Activated CD4-positive, alpha-beta T cell treated with anti-CD3 and anti-CD28 coated beads for 24 hours (primary cell): ENCODE measurements at places on chromosomes 1 and 21.

DNA sequence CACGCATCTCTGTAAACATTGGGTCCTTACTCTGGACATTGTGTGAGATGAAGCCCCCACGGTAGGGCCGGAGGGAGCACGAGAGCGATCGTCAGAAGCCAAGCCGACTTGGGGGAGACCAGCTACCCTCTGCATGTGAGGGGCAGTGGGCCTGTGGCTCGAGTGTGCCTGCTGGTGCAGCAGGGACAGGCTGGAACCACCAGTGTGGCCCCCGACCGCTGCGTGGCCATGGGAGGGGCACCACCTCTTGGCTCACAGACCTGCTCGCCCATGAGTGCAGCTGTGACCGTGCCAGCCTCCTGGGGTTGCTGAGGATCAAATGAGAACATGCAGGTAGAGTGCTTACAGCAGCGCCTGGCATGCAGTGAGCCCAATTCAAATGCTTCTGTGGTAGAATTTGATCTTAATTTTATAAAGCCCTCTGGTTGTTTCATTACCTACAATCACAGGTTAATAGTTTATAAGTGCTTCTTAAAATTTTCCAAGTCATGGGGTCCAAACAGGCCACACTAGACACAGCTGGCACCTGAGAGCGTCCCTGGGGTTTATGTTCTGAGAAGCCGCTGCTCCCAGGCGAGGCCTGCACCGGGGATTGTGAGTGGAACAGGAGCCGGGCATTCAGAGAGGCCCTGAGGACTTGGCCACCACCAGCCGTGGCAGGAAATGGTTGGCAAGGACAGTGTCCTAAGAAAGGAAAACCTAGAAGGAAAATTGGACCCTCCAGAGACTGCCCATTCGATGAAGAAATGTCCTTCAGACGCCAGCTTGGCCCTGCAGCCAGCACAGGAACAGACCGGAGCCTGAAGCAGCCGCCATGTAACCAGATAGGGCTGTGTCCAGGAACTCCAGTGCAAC is 22.6 kb upstream of the ADARB1 start:
- no peak for DNase-seq

DNA sequence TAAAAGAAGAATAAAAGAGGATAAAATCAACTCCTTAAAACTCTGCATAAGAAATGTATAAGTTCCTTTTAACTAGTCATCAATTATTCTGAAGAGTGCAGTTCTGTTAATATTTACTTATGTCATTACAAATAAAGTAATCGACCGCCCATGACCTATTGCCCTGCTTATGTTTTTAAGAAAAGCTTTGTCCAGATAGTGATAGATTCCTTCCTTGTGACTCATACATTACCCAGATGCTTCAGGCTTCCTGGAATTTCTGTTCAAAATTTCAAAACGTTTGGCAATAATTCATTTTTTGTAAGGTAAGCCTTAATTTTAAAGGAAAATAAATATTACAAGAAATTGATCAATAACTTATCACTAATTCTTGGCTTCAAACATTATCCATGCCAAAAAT is 918.2 kb upstream of the ADGRL2 start:
- DNase-seq, result no peak

DNA sequence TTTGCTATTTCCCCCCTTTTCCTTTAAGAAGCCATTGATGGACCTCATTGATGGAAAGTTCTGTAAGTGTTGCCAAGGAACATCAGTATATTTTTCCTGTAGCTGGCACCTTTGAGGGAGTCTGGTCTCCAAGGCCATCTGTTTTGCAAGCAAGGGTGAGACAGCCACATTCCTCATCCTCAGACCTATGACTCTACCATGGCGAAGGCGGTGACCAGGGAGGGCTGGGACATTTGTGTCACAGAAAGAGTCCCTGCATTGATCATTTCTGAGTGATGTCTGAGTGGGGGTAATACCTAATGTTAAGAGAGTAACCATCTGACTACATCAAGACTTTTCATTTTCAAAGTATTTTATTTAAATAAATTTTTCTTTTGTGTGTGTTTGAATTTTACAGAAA is 35.4 kb downstream of the KIAA0040 start:
- no peak for DNase-seq

- no peak for DNase-seq
Measured at GRCh38 chr1:156195853-156196252, 1.9 kb downstream of the SLC25A44 start.

- no peak for DNase-seq
Measured at GRCh38 chr1:183275322-183275721, 89.3 kb downstream of the LAMC2 start.

DNA sequence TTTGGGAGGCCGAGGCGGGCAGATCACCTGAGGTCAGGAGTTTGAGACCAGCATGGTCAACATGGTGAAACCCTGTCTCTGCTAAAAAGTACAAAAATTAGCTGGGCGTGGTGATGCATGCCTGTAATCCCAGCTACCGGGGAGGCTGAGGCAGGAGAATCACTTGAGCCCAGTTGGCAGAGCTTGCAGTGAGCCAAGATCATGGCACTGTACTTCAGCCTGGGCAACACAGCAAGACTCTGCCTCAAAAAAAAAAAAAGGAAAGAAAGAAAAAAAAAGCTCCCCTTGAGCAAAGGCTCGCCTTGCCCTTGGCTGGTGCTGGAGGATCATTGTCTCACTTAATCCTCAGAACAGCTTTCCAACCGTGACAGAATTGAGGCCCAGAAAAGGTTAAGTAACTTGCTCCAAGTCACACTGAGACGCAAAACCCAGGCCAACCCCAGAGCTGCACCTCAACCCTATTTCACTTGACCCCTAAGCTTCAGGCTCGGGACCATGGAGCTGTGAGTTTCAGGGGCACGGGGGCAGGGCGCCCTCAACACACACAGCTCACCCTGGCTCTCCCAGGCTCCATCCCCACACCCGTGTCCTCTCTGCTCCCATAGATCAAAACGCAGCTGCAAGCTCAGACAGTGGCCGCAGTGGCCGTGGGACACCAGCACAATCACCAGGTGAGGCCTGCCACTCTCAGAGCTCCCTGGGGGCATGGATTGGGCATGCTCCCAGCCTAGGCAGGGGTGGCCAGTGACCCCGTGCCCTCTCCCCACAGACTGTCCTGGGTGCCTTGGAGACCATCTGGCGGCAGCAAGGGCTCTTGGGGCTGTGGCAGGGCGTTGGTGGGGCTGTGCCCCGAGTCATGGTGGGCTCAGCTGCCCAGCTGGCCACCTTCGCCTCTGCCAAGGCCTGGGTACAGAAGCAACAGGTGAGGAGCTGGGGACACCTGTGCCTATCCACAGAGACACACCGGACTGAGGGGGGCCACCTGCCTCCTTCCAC is 1.6 kb downstream of the SLC25A34 start:
- DNase-seq, result no peak

DNA sequence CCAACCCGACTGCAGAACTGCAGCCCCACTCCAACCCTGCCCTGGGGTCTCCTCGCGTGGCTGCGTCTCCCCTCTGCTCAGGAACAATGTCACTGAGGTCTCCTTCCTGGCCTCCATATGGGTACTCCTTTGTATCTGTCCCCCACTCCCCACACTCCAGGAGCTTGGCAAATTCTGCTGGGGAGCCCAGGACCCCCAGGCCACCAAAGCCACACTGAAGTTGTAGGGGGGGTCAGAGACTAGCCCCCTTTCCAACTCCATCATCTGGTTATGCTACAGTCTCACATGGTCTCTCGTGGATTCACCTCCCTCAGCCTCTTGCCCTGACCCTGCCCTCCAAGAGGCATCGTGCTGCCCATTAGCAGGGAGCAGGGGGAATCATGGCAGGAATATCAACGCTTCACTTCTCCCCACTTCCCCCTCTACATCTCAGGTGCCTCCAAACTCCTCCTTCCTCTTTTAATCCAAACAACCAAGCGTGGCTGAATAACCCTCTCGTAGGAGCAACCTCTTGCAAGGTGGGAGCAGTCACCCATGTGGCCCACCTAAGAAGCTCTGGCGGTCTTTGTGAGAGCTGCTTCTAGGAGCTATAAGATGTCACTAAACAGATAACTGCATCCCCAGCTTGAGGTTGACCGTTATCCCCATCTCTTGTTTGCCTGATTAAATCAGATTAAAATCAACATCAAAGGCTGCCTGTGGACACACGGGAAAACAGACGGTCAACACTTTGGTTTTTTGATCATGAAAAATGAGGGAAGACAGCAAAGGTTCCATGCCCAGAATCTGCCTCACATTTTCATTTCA is 86.4 kb downstream of the MIS18A start:
- no peak for DNase-seq

- DNase-seq, result no peak
Measured at GRCh38 chr1:53467391-53467790, 8.2 kb downstream of the DMRTB1 start.

DNA sequence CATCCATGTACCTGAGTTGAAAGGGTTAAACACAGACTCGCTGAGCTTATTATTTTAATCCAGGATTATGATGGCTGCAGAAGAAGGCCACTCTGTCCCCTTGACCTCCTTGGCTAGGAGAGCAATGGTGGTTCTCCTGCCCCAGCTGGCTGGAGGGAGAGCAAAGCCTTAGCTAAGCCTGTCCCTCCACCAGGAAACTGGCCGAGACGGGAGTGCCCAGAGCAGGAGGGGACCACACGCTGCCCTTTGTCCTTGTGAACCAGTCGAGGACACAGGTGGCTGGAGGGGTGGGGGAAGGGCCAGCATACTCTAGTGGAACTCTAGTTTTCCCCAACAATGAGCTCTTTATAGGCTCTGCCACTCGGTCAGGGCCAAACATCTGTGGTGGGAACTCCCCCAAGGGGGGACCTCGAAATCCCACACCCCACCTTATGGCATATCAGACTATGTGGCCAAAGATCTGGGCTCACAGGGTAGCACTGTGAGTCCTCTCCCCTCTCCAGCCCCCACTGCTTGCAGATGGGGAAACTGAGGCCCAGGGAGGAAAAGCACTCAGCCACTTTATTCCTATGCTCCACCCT is 12.9 kb downstream of the KIAA1614 start:
- DNase-seq, result no peak

GRCh38 chr1:183886083-183886828 is 81.3 kb downstream of the RGL1 start:
- DNase-seq, result no peak

DNA sequence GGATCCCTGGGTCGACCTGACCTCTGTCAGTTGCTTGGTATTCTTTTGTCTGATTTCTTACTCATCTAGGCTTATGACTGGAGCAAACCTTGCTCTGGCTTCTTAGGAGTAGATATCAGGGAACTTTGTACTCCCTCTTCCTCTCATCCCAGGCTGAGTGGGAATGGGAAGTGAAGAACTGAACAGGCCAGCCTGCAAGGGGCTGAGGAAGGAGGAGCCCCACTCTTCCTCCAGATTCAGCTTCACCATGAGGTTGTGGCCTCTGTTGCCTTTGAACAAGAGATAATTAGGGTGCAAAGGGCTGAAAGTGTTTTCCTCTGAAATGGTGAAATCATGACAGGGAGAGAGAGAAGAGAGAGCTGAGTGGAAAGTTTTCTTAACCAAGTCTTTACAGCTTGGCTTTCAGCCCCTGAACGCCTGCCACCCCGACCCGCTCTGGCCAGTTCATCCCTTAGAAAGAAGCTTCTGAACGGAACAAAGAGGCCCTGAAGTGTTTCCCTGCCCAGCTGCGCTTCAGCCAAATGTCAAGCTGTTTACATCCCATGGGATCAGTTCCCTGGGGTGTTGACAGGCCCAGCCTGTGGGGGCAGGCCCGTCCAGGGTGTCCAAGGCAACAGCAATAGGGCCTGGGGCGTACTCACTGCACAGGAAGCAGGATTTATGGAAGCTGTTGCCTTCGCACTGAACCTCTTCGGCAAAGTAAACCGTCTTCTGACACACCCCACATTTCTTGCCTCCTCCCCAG is 11.2 kb downstream of the CSRP1 start:
- DNase-seq, result no peak

- no peak for DNase-seq
Measured at GRCh38 chr1:21624571-21625389, 44.4 kb downstream of the RAP1GAP start.

DNA sequence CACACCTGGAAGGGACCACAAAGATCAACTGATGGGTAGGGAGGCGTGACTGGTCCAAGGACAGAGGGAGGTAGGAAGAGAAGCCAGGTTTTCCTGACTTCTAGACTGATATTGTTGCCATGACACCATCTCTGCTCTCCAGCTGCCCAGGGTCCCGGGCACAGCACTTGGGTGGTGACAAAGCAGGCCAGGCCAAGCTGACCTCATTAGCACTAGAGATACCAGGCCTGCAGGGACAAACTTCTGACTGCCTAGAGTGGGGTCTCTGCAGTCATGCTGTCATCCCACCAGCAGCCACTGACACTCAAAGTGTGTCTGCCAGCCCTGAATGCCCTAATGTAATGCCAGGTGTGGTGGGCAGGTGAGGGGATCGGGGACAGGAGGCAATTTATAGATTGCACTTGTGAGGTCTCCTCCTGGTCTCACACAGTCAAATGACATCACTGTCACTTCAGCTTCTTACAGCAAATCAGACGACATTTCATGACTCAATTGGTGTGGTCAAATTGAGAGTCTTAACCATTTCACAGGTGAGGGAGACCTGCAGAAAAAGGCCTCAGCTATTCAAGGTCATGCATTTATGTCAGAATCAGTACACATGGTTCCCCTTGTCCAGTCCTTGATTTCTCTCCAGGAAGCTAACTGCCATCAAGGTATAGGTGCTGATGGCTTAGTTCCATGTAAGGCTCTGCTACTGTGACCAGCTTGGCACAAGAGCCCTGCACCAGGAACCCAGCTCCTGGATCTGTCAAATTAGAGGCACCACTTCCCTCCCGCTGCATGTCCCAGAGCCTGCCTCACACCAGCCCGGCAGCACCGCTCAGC is 2.7 kb downstream of the SLC9A1 start:
- no peak for DNase-seq

DNA sequence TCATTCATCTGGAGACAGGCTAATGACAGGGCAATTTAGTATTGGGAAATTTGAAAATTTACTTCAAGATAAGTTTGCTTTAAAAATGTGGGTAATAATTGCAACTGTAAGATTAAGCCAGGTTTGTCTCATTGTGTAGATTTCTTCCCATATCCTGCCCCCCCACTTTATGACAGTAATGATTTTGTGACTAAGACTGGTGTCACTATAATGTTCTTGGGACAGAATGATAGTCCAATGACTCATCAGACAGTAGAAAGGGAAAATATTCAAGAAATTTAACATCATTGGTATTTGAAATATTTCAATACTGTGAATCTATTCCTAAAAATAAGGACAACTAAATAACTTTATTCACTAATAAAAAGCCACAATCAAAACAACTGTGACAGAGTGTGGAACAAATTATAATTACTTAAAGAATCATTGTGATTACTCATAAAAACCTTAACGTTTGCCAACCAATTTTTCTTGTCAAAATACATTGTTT is 36.7 kb downstream of the FH start:
- DNase-seq, result no peak

- no peak for DNase-seq
Measured at GRCh38 chr1:1400576-1401456, 1.7 kb upstream of the CCNL2 start.
